Smooth muscle cell of the pulmonary artery (primary cell): ENCODE measurements at places on chromosomes 2 and 18. TPM values are rescaled to one million over a fixed set of nuclear protein-coding genes. Genes with fewer than 3 reads are reported as not detected.

NLRC4 gene
- total RNA-seq = 0.03 TPM in 1 of 2 replicates, not detected in the other

L3MBTL4 gene
- 0.13 TPM in 1 of 2 replicates, not detected in the other for total RNA-seq

DUSP19 gene
- total RNA-seq = 4.3 and 7.6 TPM in 2 replicates

LRRC30 gene
- total RNA-seq = not detected in 2 replicates
